ENCODE measurements at places on chromosomes 3 and 15.

- no peak for DNase-seq
Observed at GRCh38 chr3:46917257-46917656, 39.7 kb downstream of the PTH1R start.

GRCh38 chr15:28955160-28955992 is 69.6 kb downstream of the APBA2 start:
- DNase-seq = no peak

DNA sequence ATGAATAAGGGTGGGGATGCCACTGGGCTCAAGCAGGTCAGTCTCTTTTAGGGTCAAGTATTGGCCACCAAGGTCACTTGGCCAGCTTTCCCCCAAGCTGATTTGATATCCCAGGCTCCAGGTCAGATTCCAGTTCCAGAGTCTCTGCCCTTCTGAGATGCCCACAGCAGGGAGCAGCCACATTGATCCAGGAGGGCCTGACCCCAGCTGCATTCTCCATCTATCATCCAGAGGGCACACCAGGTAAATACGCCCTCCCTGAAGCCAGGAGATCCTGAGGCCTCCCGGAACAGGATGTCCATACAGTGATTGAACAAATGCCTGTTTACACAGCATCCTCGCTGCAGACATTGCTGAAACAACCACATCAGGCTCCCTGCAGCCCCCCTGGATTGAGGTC is 264.6 kb upstream of the TLE3 start:
- no peak for DNase-seq

DNA sequence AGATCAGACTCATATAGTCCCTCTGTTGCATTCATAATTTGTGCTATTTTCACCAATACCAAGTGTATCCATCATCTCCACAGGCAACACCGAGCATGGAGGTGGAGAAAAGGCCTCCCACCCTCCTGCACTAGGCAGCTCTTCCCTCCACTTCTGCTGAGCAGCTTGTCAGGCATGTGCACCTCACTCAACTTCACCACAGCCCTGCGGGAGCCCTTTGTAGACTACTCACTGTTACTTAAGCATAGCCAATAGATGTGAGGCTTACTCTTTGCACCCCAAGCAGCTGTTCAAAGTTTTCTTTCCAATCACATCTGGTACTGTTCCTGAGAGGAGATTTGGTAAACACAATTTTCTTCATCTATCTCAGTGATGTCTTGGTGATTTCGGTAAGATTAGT is 16.9 kb upstream of the GUCA1C start:
- no peak for DNase-seq

GRCh38 chr3:186990878-186991308 is 60.6 kb downstream of the ST6GAL1 start:
- DNase-seq = no peak

GRCh38 chr3:136885357-136886213 is 23.6 kb downstream of the NCK1 start:
- no peak for DNase-seq

DNA sequence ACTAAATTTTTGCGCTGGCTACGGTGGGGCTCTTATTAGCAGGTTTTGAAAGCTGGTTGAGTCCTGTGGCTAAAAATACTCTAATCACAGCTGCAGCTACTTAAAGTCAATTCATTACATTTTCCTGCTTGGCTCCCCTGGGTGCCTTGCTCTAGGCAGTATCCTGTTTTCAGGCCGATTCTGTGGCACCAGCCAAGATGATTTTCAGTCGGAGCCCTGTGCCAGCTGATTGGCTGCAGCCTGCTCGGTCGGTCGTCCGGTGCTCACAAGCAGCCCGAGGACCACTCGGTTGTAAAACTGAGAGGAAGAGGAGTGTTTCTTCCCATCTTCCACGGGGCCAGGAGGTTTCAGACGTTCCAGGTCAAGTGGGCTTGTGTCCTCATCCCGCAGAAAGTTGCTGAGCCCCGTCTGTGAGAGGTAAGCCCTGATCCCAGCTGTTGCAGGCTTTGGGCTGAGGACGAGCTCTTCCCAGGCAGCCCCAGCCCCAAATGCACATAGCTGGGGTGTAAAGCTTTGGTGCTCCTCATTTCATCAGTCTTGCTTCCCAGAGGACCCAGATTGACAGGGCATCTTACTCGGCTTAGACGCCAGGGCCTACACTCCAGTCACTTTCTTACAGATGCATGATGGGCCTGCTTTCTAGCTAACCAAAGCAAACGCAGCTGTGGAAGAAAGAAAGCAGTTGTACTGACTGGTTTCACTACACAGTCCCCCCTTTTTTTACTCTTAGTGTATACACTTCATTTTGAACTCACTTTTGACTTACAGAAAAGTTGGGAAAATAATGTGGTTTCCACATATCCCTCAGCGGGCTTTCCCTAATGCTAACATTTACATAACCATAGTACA is 15.9 kb downstream of the LYSMD4 start:
- DNase-seq = no peak

- DNase-seq = peak; percentile 53
Observed at GRCh38 chr15:79025201-79025600, 65.4 kb downstream of the RASGRF1 start.

DNA sequence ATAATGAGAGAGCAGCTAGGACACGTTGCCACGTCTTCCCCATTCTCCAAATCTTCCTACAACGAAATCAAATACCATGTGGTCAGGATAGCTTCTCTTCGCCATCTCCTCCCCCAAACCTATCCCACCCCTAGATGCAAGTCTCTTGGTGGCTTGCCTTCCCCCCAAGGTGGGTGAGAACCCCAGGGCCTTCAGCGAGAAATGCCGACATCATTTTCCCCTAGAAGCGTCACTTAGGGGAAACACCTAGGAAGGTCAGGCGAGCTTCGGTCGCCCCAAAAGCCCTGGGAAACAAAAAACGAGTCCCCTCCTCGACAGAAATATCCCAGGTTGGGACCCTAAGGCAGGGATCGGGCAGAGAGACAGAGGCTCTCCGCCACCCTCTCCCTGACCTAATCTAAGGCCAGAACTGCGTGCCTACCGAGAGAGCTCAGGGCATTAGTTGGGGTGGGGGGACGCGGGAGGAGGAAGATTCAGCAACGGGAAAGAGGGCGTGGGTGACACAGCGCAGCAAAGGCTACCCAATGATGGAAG is 502 bp downstream of the DPH3 start:
- DNase-seq = no peak
